Foreskin melanocyte (primary cell): ENCODE measurements at places on chromosomes 7 and 10.

GRCh38 chr7:116977172-116977571, 23.9 kb downstream of the ST7 start:
- DNase-seq, result no peak

- DNase-seq, result no peak
These were observed 122.9 kb downstream of the SH3PXD2A start for GRCh38 chr10:103732339-103733044.

GRCh38 chr7:29879609-29880008, 73.3 kb downstream of the WIPF3 start:
- no peak for DNase-seq

DNA sequence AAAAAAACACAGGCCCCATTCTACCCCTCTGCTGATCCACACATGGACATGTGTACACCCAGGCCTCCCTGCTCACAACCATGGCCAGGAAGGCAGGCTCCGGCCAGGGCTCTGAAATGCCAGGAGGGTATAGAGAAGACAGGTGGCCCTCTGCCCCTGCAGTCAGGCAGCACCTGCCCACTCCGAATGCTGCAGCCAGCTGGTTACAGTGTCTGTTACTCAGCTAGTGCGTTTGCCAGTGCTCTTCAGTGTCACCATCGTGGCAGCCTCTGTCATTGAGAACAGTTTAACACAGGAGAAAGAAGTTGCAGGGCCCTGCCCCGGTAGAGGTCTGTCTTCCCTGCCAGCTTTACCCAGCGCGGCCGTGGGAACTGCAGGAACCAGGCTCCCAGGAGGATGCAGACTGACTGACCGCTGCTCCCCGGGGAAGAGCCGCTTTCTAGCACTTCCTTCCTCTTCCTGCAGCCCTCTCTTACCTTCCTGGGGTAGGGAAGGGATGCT, 128.8 kb upstream of the FAM20C start:
- no peak for DNase-seq

GRCh38 chr7:18096087-18096486, 68.4 kb upstream of the PRPS1L1 start:
- DNase-seq, result no peak

DNA sequence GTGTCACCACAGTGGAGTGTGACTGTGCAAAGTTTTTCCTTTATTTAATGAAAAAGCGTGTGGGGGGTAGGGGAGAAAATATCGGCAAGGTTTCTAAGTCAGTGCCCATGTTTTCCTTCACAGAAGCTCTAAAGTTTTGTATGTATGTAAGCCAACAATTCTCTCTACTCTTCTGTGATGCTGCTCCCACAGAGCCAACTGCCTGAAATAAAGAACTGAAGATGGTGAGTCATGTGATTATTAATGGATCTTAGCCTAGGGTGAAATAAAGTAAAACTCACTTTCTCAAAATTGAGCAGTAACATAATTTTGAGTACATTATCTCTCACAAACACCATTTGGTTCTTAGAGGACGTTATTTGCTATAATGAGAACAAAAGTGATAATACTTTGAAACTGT, 143.7 kb downstream of the ELMO1 start:
- no peak for DNase-seq

GRCh38 chr7:155871211-155871610, 58.9 kb upstream of the SHH start:
- DNase-seq, result no peak

GRCh38 chr7:92133133-92133736, 1.0 kb downstream of the CYP51A1 start:
- no peak for DNase-seq

DNA sequence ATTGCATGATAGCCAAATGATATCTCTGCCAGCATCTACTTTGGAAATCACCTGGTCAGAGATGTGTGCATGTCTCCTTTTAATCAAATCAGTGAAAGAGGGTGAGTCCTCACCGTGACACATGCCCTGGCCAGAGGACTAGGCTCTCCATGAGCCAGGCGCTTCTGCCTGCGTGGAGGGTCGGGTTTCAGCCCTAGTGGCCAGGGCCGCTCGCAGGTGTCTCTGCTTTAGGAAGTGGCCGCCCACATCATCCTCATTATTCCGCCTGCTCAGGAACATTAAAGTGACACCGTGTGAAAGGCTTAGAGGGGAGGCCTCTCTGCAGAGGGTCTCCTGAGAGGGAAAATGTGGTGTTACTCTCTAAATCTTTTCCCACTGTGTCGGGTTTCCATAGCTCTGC, 173.6 kb upstream of the PRKCQ start:
- DNase-seq, result no peak
